SIG-M5 (cell line): ENCODE measurements at places on chromosomes 4 and X.

DNA sequence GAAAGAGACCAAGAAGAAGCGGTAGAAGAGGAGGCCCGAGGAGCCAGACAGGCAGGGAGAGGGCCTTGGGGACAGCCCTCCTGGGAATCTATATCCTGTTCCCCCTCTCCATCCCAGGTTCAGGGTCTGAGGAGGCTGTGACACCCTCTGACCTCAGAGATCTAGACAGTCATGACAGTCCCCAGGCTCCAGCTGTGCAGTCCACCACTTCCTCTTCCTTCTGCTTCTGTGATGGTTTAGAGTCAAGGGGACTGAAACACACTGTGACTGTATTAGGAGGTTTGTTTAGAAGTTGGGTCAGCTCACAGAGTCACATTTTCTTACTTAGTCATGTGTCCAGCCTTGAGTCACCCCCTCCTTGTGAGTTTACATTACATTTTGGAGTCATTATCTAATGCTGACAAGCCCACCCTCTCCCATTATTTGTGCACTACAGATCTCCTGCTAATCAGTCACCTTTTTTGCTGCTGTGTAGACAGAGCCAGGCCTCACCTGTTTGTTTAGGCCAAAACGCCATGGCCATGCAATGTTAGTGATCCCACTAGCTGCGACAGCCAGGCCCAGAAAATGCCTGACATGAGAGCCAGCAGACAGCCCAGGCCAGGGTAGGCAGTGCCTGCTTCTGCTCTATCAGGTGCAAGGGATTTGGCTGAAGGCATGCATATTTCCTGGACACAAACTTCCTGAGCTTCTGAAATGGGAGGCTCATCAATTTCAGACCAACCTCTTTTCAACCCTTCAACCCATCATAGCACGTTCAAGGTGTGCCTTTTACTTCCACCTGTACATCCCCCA, 26.0 kb downstream of the MANBA start:
- peak; percentile 37 for DNase-seq

DNA sequence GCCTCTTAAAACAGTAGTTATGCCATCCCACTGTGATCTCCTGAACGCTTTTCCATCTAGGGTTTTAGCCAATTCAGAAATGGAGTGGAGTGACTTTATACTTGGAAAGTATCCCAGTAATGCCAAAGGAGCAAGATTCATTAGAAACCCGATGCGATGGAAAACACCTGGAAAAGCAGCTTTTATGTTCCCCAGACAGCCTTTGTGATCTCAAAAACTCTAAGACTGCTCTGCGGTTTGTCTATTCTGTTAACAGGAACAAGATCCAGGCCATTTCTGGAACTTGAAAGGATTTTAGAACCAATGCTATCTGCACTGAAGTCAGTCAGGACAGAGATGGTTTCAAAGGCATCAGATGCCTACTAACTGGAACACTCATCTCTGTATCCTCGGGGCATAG, 145.1 kb downstream of the APBB2 start:
- no peak for DNase-seq

- no peak for DNase-seq
Measured at GRCh38 chr4:41102414-41103092, 111.8 kb downstream of the APBB2 start.

GRCh38 chrX:11787564-11787963, 29.5 kb downstream of the MSL3 start:
- DNase-seq = no peak

DNA sequence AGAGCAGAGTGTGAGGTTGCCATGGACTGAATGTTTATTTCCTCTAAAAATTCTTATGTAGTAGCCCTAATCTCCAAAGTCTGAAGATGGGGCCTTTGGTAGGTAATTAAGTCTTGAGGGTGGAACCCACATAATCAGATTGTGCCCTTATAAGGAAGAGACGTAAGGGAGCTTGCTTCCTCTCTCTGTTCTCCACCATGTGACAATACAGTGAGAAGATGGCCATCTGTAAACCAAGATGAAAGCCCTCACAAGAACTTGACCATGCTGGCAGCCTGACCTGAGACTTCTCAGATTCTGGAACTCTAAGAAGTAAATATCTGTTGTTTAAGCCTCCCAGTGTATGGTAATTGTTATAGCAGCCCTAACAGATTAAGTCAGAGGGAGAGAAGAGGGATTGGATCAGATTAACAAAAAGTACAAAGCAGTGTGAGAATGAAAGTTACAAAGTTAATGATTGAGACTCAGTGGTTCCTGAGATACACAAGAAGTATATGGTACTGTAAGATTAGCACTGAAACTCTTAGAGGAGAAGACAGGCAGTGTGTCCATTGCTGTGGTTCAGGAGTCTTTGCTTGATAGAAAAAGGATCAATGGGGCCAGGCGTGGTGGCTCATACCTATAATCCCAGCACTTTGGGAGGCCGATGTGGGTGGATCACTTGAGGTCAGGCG, 82.5 kb upstream of the GC start:
- DNase-seq = no peak

DNA sequence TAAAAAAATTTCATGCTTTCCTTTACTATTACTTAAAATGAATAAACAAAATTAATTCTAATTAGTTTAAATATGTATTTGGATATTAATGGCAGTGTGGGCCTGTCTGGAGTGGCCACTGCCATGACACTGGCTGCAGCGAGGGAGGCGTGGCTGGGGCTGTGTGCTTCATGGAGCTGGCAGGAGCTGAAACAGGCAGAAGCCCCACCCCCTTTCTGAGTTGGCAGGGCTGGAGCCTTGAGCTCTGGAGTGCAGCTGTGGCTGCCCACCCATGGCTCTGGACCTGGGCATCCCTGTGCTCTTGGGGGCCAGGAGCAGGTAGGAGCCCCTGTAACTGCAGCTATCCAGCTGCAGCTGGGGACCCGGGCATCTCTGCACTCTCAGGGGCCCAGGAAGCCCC, 8.2 kb upstream of the HSD17B11 start:
- DNase-seq = no peak
